Heart right ventricle (tissue), 16 donors: ENCODE measurements at places on chromosomes 13 and 19. TPM values are rescaled to one million over a fixed set of nuclear protein-coding genes. Genes with fewer than 3 reads are reported as not detected.

HSPB6 gene
- total RNA-seq: 1,198 TPM

DNA sequence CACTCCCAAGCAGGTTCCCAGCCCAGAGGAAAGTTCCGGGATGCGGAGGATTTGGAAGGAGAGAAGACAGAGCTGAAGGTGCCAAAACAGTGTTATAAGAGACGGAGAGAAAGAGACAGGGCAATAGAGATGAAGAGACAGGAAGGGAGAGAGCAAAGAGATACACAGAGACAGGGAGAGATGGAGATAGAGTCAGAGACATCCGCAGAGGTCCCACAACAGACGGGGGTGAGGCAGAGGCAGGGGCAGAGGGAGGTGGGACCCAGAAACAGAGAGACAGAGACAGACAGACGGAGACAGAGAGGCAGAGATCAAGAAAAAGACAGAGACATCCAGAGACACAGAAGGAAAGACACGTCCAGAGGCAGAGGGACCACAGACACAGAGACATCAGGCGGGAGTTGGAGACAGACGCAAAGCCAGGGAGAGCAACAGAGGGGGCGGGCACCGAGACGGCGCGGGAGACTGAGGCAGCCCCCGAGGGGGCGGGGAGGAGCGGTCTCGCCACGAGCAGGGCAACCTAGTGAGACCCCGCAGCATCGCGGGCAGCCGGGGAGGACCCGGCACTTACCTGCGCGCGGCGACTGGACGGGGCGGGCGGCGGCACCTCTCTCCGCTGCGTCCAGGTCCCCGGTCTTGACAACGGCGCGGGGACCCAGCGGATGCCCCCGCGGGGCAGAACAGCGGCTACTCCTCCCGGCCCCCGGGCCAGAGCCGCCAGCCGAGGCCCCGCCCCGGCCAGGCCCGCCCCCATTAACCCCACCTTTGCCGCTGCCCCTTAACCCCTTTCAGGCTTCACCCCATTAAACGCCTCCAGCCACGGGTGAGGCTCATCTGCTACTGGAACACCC, at the start of gene GPR4:
Gene GPR4 (minus strand): TSS at position 689 of the 851 bp plus-strand sequence. CDS start 10,346 bp downstream, outside the sequence.
- peaks cover 55% of the 10 kb centered on the region for H3K27me3 ChIP-seq
- peak; percentile 44 for DNase-seq
- peak within 1 kb of the TSS; percentile 80 for H3K4me3 ChIP-seq
- peak within 1 kb of the TSS; percentile 91 for H3K27ac ChIP-seq
- H3K36me3 ChIP-seq: no peaks in the 10 kb centered on the region

GJA3 gene
- 21.8 TPM for total RNA-seq

LPAR2 gene
- total RNA-seq: 1.9 TPM

BST2 gene
- 24.1 TPM for total RNA-seq

LGI4 gene
- total RNA-seq: 6.7 TPM

PDX1 gene
- total RNA-seq: not detected

DNA sequence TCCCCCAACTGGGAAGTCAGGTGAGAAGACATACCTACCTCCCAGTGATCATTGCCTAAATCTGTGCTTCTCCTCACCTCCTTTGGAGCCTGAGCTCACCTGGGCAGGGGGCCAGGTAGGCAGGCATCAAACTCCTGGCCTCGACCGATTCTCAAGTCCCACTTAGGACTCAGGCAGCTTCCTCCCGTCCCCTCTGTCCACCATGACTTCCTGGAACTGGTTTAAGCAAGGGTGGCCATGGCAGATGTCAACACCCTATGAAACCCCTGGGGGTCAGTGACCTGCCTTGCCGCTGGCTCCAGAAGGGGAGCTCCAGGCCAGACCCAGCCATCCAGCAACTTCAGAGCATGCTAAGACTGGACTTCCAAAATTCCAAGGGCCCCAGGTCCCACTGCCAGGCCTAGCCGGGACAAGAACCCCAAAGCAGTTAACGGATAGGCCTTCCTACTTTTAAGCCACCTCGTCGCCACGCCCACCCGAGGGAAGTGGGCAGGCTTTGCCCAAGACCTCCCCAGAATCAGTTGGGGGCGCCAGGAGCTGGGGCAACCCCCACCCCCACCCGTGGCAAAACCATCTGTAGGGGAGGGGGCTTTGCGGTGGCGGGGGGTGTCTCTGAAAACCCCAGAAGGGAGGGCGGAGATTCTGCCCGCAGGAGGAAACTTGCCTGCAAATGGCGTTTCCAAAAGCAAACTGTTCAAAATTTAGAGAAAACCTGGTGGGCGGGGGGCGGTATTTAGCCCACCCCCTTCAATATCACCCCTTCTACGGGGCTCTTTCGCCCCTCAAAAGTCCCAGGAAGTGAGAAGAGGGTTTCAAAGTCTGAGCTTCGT, 657 bp downstream of the PLIN3 start:
- peak overlapping the region; percentile 87 for H3K4me3 ChIP-seq
- no peaks in the 10 kb centered on the region for H3K36me3 ChIP-seq
- H3K4me1 ChIP-seq: no peaks in the 10 kb centered on the region
- H3K27me3 ChIP-seq: no peaks in the 10 kb centered on the region
- H3K27ac ChIP-seq: peak overlapping the region; percentile 97

DNA sequence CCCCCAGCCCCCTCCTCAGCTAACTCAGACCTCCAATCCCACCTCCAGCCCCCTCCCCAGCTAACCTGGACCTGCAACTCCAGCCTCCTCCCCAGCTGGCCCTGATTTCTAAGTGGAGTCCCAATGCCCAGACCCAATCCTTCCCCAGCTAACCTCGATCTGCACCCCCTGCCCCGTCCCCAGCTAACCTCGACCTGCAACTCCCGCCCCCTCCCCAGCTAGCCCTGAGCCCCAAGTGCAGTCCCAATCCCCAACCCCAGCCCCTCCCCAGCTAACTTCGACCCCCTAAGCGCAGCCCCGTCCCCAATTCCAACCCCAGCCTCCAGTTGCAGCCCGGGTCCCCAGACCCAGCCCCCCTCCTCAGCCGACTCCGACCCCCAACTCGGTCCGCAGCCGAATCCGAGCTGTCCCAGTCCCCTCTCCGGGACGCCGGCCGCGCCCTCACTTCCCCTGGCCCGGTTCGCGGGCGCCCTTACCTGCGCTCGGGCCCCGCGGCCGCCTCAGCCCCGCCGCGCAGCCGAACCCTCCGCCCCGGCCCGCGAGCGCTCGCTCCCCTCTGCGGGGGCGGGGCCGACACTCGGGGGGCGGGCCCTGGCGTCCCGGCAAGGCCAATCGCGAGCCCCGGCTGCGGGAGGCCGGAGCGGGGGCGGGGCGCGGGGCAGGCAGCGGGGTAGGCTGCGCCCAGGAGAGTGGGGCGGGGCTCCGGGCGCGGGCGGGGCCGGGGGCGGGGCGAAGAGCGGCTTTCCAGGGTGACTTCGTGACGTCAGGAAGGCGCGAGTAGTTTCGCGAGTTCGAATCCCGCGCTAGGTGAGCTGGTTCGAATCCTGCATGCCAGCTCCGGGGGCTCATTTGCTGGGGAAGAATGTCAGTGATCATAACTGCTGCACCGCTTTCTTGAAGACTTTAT, at the start of gene GNG7:
Gene GNG7 (minus strand): TSS at position 525 of the 907 bp plus-strand sequence. CDS start 182,006 bp downstream, outside the sequence.
- H3K27ac ChIP-seq: peak within 1 kb of the TSS; percentile 30
- peak within 1 kb of the TSS; percentile 54 for H3K4me3 ChIP-seq
- peaks cover 4% of the 10 kb centered on the region for H3K4me1 ChIP-seq
- no peaks in the 10 kb centered on the region for H3K27me3 ChIP-seq
- no peaks in the 10 kb centered on the region for H3K36me3 ChIP-seq

GRCh38 chr19:32998722-32999121, 26.7 kb downstream of the FAAP24 start:
- no peak overlapping the region for H3K4me3 ChIP-seq
- no peak overlapping the region for H3K27ac ChIP-seq
- no peaks in the 10 kb centered on the region for H3K4me1 ChIP-seq
- peaks cover 4% of the 10 kb centered on the region for H3K36me3 ChIP-seq
- no peak for DNase-seq

DNA sequence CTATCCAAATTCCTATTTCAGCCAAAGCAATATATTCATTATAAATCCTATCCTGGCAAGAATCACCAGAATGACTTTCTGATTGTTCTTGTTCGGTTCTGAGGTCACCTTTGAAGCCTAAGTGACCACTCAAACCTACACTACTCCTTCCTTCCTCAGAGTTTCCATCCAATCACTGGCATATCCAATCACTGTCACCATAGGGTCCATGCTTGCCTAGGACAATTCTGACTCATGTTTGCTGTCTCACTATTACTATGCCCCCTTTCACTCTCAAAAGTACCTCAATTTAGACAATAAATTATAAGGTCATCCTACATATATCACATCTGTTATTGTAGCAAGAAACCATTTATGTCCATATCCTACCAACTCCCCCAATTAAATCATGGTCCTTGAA, 58.9 kb downstream of the UBL3 start:
- no peaks in the 10 kb centered on the region for H3K27me3 ChIP-seq
- H3K27ac ChIP-seq: no peak overlapping the region
- H3K36me3 ChIP-seq: no peaks in the 10 kb centered on the region
- H3K4me3 ChIP-seq: no peak overlapping the region

DNA sequence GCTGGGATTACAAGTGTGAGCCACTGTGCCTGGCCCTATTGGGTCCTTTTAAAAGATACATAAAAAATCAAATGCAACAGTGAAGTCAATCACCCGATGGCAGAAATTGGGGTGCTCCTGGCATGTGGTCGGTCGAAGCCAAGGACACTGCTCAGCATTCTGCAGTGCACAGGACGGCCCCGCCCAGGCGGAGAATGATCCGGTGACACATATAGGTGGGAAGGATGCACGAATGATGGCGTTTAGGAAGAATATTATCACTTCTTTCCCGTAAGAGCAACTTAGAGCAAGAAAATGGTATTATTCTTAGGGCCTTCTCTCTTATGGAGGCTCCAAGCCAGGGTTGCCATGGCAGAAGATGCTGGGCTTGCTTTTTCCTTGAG, 3.2 kb upstream of the GP6 start:
- H3K4me1 ChIP-seq: no peaks in the 10 kb centered on the region
- no peak for DNase-seq
- no peak overlapping the region for H3K4me3 ChIP-seq
- no peaks in the 10 kb centered on the region for H3K36me3 ChIP-seq
- no peak overlapping the region for H3K27ac ChIP-seq
